ENCODE measurements at places on chromosomes 1 and 21.

DNA sequence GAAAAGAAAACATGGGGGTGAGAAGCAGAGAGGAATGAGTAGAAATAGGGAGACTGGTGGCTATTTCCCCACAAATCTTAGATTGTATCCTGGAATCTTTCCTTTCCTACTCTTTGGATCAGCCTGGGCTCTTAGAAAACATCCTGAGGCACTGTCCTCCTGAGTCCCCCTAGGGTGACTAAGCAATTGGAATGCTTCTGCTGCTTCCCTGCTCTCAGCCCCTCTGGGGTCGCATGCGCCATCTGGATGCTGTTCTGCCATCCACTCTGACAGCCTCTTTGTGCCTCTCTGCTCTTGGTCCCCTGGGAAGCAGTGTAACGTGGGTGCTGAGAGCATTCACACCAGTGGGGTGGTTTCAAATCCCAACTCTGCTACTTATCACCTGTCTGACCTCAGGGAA lies 443.0 kb downstream of the SIPA1L2 start:
- DNase-seq, result no peak

DNA sequence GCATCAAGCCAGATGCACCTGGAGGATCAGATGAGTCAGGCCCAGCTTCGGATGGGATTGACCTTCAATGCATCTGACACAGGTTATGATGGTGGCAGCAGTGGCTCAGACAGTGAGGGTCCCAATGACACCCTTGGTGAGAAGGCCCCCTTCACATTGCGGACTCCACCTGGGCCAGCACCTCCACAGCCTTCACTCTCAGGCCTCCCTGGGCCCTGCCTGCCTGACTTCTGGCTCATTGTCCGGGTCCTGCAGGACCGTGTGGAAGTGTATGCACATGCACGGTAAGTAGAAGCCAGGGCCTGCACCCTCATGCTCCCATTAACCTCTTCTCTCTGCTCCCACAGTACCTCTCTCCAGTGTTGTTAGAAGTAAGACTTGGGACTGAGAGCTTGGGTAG lies 20.8 kb downstream of the HYI start:
- no peak for DNase-seq

- DNase-seq, result no peak
Measured at GRCh38 chr1:228334954-228335353, 71.7 kb downstream of the TRIM11 start.

DNA sequence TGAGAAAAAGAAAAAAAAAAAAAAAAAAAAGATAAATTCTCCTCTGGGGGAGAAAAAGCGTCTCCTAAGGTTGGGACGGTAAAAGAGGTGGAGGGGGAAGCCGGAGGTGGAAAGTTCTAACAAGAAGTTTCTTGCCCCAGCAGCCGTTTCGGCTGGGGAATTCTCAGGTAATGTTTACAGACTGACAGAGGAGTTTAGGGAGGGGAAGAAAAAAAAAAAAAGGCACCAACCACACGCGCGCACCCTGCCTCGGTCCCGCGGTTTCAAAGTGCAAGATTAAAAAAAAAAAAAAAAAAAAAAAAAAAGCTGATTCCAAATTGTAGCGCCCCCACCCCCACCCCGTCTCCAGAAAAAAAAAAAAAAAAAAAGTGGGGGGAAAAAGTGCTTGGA lies 504 bp downstream of the DHRS3 start:
- DNase-seq, result no peak

GRCh38 chr1:53160924-53161378 lies 18.5 kb upstream of the SLC1A7 start:
- no peak for DNase-seq

DNA sequence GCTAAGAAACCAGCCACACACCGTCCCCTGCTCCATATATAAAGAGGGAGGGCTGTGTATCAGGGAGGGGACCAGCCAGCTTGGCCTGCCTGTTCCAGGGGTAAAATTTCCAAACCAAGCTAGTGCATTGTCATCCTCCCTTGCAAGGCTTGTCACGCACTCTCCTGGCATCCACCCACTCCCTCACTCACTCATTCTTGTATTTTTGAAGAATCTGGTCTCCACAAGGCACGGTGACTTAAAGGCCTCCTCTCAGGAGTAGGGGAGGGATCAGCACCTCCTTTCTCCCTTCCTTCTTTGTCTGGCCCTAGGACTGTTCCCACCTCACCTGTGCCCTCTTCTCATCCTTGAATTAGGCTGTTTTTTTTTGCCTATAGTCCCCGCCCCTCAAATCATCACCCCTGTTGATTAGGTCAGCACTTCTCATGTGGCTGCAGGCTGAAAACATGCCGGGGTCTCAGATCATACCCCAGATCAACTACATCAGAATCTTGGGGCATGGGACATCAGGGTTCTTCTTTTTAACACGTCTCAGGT lies 5.0 kb downstream of the ABCA4 start:
- no peak for DNase-seq

DNA sequence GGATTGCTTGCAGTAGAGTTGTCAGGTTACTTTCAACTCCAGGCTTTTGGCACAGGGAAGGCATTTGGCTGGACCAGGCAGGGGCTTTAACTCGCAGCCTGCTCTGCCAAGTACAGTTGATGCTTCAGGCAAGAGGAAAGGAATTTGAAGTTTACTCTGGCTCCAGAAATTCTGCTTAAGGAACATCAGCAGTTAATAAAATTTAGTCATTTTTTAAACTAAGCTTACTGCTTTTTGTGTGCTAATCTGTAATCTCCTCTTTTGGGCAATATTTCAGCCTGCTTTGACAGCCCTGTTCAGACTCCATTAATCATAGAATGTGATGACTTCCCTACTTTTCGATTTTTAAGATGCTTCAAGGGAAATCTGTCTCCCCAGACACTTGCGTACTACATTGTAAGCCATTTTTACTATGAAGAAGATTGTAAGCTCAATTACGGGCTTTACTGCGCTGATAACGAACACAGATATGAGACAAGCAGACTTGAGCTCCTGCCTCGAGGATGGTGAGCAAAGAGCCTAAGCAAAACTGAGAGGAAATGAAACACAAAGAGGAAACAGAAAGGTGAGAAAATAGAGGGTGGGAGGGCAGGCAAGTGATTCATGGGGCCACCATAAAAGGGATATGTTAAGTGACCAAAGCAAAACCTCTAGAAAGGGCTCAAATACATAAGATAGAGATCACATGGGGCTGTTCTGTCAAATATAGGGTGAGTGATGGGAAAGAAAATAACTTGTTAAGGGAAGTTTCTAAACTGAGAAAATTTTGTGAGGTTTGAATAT lies 76.6 kb upstream of the VAV3 start:
- peak; percentile 14 for DNase-seq

DNA sequence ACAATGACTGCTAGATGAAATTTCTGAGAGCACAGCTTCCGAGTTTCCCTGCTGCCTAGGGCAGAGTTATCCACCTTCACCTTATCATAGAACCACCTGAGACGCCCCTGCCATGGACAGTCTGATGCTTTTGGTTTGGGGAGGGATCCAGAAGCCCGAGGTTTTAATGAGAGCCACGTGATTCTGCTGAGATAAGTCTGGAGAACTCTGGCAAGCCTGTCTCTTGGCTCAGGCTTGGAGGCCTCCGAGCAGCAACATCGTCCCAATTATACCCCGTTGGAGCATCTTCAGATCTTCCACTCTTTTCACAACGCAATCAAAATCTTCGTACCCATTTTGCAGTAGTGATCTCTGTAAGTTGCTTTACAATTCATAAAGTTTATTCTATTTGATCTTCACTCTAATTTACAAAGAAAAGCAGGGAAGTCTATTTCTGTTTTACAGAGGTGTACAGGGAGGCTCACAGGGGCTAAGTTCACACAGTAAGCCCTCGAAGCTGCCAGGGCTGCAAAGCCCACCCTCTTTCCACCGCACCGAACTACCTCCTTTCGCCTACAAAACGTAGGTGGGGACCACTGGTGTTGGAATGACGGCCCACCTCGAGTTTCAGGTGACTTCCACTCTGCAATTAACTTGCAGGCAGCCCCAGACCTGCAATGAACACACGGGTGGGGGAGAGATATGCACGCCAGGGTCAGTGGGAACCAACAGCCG lies 513 bp upstream of the HHAT start:
- no peak for DNase-seq

DNA sequence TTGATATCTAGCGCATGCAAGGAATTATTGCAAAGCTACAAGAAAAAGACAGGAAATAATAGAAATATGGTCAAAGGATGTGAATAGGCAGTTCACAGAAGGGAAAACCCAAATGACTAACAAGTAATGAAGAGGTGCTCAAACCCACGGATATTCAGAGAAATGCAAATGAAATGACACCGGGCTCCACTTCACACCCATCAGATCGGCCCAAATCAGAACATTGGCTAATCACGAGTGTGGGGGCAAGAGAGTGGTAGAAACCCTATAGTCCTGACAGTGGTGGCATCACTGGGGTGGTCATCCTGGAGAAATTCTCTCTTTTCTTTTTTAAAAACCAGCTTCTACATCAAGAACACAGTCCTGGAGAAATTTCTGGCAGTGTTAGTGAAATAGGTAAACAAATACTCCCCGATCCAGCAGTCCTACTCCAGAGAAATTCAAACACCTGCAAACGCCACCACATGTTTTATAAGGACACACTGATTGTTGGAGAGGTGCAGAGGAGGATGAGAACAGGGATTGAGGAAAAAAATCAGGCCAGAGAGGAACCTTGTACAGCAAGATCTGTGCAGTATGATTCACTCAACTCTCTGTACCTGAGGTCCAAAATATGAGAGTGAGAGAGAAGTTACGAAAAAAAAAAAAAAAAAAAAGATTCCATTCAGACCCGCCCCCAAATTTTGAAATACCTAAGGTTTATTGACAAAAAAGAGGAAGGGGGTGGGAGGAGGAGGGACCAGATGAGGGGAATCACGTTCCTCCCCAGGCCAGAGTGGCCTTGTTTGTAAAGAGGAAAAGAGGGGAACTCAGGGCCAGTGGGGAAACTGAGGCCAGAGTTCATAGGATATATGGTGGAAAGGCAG lies 9.2 kb upstream of the TNFRSF1B start:
- peak; percentile 74 for DNase-seq

Data from GM12865 (cell line).